ENCODE measurements at places on chromosomes 1 and 21.

DNA sequence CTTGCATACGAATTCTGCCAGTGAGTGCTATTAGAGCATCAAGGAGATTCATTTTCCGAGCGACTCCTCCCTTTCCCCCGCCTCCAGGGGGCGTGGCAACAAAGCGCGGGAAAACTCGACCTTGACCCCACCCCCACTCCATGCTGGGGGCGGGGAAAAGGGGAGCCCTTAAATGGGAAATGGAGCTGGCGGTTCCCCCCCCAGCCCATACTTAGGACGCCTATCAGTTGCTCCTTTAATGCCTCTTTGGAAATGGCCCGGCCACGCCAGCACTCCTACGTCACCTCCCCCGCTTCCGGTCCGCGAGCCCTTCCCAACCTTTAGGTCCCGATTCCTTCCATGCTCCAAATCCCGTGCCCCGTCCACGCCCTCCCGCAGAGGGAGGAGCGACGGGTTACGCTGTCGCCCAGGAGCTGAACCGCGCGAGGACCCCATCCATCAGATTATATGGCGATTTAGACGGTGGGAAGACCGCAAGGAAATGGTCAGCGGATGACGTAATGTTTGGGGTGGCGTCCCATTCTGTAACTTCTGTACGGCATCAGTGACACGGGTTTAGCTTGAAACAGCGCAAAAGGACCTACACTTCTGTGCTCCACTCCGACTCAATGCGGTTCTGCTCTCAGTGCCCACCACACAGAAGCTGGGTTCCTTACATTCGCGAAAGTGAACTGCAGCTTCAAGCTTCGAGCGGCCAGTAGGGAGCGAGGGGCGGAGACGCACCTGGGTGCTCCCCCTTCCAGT is 702 bp upstream of the ZNF687 start:
- peak; percentile 99 for DNase-seq

- DNase-seq, result no peak
These were observed 6.9 kb upstream of the PRSS38 start for GRCh38 chr1:227808566-227808965.

DNA sequence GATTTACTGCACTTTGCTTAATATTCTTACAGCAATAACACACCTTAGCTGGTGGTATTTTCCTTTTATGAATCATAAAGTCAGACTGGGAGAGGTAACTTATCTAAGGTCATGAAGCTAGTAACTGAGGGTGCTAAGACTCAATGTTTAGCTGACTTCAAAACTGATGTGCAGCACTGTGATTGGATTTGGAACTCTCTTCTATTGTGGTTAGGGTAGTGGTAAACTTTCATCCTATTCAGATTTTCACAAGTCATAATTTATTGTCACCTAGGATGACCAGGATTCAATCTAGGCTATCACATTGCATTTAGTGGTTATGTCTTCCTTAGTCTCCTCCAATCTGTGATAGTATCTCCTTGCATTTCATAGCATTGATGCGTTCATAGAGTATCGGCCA is 18.9 kb downstream of the EPB41 start:
- DNase-seq, result no peak

GRCh38 chr1:25945761-25946160 is 39.5 kb upstream of the STMN1 start:
- DNase-seq, result no peak

- no peak for DNase-seq
These were observed 151.7 kb downstream of the LYPLAL1 start for GRCh38 chr1:219325368-219325742.

DNA sequence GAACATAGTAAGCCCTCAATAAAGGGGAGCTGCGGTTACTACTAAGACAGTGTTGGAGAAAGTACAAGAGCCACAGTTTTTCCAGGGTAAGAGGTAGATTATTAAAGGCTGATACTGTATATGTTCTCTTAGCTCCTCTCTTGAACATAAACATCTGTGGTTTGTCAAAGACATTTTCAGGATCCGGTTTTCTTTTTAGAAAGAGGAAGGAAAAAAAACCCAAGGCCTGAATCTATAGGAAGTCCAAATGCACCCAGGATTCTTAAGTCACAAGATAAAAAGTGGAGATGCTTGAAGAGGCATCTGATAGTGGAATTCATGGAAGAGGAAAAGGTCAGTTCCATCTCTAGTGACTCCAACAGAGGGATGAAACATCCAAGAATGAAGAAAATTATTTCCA is 24.6 kb upstream of the SLC45A3 start:
- no peak for DNase-seq

GRCh38 chr1:236078993-236079392 is 14.1 kb upstream of the NID1 start:
- DNase-seq, result no peak
